D721Med (cell line): ENCODE measurements at places on chromosomes 1 and 21.

DNA sequence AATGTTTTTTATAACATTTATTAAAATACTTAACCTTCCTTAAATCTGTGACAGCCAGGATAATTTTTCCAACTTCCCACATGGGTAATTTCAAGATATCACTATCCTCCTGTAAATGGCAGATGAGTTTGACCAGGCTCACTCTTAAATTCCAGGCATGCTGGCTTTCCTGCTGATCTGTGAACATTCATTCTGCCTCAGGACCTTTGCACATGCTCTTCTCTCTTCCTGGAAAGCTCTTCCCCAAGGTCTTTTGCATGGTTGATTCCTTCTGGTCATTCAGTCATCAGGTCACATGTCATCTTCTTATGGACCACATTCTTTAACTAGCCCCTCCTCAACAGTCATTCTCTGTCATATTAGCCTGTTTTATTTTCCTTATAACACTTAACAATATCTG lies 5.7 kb downstream of the ST6GALNAC5 start:
- no peak for DNase-seq

DNA sequence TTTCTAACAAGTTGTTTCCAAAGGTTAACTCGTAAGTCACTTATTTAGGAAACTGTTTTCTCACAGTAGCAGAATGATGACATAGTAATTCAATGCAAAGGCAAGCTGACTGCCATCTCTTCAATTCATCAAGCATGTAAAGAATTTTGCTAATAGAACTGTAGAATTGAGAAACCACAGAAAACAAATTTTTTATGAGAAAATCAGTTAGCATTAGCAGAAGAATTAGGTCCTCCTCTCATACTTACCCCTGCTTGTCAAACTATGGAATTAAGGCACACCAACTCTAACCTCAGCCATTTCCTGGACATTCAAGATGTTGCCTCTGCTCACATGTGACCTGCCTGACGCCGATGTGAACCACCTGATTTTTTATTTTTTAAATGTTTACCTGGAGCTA lies 115.2 kb downstream of the LRRC40 start:
- DNase-seq = no peak

GRCh38 chr1:24864370-24864777 lies 65.7 kb downstream of the RUNX3 start:
- no peak for DNase-seq

DNA sequence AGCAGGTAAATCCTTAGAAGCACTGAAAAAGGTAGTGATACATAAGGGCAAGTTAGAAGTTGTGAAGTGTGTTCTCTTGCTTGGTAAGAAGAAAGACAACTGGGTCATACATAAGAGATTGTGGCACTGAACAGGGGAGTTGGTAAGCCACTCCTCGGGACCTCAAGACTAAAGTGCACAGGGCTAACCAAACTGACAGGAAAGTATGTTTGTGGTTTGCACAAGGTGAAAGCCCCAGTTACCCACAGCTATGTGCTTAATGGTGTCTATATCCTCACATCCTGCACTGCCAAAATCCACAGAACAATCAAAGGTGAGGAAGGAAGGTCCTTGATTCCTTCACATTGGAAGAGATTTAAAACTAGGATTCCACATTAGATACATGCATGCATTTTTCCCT lies 276.5 kb downstream of the DNM3 start:
- DNase-seq = no peak

DNA sequence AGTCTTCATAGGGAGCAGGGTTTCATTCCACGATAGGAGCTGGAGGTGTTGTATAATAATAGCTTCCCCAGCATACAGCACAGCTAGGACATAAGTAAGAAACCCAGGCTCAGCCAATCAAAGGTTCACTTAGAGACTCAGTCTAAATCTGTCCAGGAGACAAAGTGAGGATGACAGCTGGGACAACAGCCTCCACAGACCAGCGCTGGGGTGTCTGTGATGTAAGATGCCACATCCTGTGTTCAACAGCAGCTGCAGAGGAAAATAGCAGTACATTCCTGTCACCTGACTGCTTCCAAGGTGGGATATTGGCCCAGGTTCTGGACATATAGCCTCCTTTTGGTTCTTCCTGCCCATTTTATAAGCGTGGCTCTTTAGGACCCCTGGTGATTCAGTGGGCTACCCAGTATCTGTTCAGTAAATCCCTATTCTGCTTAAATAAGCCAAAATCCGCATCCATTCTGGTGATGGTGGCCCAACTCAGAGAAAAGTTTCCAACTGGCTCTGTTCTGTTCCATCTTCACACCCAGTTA lies 176.8 kb upstream of the SYT6 start:
- DNase-seq = no peak

- no peak for DNase-seq
Observed at GRCh38 chr1:85033221-85033620, 15.1 kb downstream of the MCOLN3 start.

DNA sequence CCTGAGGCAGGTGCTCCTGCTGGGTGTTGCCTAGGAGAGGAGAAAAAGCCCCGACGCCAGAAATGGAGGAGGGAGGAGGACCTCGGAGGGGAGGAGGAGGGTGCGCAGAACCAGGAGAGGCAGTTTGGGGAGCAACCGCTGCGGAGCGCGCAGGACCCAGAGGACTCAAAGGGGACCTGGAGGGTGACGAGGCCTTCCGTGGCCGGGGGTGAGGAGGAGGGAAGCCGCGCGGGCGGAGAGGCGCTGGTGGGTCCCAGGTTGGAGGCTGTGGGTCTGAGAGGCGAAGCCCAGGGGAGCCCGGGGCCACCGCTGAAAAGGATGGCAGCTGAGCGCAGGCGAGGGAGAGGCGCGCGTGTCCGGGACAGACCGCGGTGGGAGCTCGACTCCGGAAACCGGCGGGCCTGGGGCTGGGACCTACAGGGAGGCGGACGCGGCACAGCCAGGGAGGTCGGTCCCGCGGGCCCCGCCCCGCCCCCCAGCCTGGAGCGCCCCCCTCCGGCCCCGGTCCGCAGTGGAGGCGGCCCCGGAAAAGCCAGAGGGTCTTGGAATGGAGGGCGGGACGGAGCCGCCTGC lies 15.1 kb downstream of the RNF223 start:
- DNase-seq = no peak

GRCh38 chr1:52681136-52681535 lies 17.0 kb downstream of the COA7 start:
- DNase-seq = no peak

DNA sequence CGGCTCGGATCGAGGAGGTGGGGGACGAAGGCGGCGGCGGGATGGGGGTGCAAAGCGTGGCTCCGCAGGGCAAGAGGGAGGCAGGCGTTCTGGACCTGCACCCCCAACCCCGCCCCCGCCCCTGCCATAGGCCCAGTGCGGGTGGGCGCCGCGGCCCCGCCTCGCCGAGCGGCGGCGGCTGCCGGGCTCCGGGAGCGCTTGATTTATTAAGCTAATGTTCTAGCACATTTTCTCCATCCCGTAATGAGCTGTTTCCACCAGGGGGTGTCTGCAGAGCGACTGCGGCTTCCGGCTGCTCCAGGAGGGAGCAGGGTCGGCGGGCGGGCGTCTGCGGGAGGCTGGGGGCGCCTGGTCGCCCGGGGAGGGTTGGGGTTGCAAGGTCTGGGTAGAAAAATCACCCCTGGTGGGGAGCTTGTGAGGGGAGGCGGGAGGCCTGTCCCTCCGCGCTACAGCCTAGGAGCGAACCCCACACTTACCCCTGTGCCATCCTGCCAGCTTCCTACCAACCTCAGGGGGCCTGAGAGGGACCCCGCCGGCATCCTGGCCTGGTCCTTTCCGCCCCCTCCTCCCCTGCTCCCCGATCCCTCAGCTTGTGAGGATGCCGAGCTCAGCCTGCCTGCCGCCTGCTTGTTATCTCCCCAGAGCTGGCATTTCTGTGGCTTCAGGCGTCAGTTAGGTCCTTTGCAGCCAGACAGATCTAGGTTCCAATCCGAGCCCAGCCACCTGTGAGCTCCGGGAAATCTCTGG lies 48.5 kb upstream of the ACOT11 start:
- DNase-seq = no peak

GRCh38 chr1:8407652-8408051 lies 89.7 kb downstream of the SLC45A1 start:
- no peak for DNase-seq

- DNase-seq = no peak
Observed at GRCh38 chr1:39762550-39763540, 8.3 kb downstream of the OXCT2 start.

GRCh38 chr1:238360474-238360873 lies 469.8 kb upstream of the ZP4 start:
- no peak for DNase-seq

DNA sequence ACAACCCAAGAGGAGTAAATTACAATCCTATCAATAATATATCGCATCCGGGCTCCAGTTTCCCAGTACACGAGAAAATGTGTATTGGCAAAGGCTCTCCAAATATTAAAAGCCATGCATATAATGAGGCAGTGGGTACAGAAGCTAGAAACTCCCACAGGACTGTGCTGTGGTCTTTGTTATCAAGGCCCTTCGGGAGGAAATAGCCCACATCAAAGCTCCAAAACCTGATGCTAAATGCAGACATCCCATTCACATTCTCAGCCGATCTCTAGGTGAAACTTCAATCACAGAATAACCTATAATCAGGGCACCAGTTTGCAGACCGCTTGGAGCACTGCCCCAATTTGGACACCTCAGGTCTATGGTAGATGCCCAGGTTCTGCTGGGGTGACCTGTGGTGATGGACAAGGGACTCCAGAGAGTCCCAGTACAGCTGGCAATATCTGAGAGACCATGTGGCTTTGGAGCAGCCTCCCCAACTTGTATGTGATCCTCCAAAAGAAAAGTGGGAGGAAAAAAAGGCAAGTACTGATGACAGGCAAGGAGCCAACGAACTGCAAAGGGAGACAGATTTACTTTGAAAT lies 148.8 kb upstream of the CAMK1G start:
- no peak for DNase-seq

DNA sequence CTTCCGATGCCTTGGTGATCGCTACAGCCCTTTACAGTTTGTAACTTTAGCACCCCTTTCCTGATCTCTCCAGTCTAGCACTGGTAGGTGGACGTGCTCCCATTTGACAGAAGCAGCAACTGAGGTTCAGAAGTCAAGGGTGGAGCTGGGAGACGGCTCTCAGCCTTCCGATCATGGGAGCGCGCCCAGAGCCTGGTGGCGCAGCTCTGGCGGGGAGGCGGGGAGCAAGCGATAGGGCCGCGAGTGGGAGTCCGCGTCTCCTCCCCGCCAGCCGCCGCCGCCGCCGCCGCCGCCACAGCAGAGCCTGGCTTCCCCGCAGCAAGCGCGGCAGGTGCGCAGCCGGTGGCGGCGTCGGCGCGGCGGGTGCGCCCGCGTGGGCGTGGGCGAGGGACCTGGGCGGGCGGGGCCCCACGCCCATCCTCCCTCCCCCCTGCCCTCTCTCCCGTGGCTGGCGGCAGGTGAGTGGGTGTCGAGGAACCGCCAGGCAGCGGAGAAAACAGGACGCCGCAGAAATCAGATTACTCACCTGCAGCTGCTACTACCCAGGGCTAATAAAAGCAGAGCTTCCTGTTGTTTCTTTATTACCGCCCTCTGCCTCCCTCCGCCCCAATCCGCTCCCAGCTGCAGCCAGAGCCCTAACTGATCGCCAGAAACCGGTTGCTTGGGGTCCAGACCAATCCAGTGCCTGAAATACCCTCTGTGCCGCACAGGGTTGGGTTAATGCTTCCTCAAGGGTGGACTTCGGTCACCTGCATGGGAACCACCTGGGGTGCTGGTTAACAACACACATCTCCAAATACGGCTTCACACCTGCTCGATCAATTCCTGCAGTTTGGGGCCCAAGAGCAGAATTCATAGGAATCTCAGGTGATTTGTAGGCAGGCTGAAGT lies 60.2 kb upstream of the ID3 start:
- no peak for DNase-seq

DNA sequence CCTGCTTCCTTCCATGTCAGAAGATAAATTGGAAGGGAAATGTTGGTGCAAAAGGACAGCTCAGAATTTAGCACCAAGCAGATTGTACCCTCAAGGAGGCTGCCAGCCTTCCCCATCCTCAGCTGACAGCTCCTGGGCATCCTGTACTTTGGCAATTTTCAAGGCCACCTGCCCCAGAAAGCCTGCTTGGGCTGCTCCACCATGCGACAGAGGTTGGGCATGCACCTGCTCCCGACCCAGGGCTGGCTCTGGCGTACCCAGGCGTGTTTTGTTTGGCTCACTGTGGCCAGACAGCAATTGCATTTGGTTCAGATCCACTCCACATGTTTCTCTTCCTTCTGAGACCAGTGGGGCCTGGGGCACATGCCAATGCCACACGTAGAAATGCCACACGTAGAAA lies 547.8 kb downstream of the NPHP4 start:
- DNase-seq = no peak

- no peak for DNase-seq
Observed at GRCh38 chr1:101373570-101373969, 136.8 kb downstream of the S1PR1 start.

- DNase-seq = no peak
Observed at GRCh38 chr21:29155933-29156260, 25.5 kb downstream of the MAP3K7CL start.

DNA sequence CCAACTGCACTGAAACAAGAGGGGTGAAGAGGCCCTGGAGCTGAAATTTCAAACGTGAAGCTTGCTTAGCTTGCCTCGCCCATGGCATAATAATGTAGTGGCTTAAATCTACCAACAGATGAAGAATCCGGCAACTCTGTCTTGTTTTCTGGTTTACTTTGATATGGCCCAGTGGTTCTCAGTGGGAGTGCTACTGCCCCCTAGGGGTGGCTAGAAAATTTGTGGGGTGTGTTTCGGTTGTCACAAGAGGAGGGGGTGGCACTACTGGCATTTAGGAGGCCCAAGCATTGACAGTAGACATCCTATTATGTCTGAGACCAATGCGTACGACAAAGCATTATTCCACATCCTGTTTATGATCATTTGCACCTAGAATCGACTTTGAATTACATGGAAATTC lies 51.9 kb upstream of the C8B start:
- no peak for DNase-seq

- DNase-seq = no peak
Observed at GRCh38 chr1:16115468-16115983, 40.3 kb downstream of the EPHA2 start.

DNA sequence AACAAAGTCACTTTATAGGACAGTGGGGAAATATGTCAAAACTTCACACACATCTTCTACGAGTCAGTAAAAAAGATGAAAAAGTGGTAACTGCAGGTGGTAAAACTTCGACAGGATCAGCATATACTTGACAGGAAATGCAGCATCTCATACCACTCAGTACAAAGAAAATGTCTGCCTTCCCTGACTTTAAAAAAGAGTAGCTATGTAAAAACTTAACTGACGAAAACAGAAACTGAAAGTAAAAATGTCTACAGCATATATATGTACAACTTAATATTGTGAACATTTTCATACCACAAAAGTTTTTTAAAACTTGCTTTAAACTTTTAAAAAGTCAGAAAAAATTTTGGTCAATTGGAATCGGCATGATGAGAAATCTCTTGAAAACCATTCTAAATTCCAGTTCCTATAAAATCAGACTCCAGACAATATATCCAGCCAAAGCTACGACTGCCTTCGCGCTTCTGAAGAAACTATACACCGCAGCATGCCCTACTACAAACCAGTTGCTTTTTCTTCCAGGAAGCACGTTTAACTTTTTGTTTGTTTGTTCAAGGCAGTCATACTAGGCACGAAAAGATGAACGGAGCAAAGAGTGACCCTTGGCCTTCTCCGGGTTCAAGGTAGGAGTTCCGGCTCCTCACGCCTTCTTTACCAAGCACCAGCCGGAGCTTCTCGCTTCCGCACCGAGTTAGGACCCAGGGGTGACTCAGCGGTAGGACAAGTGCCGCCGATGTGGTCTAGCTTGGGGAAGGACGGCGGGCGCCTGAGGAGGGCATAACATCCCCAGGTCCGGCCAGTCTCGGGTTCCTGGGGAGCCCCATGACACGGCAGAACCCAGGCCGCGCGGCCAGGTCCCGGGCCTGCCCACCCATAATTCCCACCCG lies 612 bp downstream of the PSMA5 start:
- no peak for DNase-seq
